ENCODE measurements at places on chromosomes 16 and 17.

- no peak for DNase-seq
Observed at GRCh38 chr17:80791758-80792284, 199.8 kb upstream of the CHMP6 start.

DNA sequence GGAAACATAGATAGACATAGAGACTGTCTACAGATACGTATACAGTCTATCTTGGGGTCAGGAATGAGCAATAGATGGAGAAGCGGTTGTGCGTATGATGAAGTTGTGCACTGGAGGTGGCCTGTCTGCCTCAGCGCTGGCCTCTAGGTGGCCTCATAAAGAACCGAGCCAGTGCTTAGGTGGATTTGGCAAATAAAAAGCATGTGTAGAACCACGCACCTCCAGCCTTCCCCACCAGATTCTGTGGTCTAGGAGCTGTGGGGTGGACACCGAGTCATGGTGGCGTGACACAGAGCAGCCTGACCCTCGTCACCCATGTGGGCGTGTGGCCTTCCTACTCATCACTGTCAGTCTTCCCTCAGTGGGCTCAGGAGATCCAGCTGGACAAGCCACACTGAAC lies 34.0 kb downstream of the PGS1 start:
- DNase-seq = no peak

DNA sequence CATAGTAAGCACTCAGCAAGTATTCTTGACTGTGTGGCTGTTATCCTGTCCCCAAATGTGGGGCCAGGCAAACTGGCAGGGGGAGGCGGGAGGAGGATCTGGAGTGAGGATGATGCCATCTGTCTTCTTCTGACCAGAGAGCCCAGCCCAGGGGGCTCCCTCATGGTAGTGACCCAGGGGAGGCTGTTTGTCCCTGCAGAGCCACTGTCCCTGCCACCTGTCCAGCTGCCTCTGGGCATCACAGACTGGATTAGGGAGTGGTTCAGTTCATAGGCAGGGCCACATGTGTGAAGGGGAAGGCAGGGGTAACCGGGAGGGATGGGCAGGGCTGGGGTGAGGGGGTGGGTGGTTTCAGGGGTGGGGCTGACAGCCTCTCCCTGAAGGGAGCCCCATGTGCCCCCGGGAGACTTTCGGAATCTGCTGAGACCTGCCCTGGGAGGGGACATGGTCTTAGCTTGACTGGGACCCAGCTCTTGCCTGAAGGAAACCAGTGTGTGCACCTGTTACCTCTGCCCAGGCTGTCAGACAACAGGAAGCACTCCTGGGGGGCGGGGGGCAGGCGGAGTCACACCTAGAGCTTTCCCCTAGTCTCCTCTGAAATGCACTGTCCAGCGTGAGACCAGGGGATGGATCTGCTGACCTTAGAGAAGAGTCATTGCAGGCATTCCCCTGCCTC lies 15.2 kb downstream of the ARHGAP23 start:
- DNase-seq = no peak

DNA sequence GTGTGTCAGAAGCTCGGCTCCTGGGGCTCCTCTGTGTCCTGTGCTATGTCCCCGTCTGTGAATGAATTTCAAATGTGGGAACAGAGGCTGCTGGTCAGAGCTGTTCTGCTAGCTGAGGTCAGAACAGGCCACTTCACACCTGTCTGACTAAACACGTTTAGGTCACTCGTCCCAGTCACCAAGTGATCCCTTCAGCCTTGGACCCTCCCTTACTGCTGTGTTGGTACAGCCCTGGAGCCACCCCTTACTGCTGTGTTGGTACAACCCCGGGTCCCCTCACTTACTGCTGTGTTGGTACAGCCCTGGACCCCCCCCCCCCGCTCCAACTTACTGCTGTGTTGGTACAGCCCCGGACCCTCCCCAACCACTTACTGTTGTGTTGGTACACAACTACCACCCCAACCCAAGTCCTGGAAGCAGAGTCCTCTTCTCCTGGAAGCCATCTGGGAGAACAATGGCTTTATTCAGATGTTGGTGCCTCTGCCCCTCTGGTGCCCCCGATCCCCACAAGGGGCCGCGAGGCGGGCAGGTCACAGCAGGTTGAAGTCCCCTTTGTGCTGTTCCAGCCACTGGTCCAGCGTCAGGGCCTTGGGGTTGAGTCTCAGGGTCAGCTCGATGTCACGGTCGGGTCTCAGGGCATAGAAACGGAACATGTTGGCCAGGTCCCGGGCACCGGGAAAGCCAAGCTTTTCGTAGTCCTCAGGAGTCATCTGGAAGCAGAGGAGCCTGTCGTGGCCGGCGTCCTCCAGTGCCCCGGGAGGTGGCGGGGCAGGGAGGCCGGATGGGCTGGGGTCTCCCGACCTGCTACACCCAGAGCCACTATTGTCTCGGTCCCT lies 13.0 kb downstream of the NMRAL1 start:
- no peak for DNase-seq

GRCh38 chr16:68737046-68737729 lies at the start of gene CDH1:
Gene CDH1, plus strand, starts transcription at chr16:68737292. Its CDS starts 124 bp downstream, at chr16:68737416.
- DNase-seq = no peak

DNA sequence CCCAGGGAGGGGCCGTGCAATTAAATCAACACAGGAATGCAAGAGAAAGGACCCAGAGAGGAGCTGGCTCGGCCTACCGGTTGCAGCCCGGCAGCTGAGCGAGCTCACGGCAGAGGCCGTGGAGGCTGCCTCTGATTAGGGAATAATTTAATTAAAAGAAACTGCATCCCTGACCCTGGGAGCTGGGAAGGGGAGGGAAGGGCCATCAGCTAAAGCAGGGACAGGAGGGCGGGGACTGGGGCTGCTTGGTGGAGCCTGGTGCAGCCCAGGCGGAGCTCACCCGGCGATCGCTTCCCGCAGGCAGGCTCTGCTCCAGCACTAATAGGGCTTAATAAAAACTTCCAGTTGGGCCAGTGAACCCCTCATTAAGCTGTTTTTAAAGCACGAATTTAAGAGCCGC lies 43.4 kb downstream of the LMF1 start:
- DNase-seq = peak; percentile 80

- DNase-seq = no peak
Observed at GRCh38 chr17:58358408-58359172, 6.6 kb upstream of the SUPT4H1 start.

DNA sequence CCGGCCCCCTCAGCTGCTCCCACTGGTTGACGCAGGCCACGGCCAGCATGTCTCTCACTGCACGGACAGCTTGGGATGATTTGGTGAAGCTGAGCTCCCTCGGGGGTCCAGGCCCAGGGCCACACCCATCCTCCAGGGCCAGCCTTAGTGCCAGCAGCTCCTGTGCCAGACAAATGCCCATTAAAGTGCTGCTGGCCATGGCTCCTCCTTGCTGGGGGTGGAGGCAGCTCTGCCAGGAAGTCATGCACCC lies 2.5 kb downstream of the TRIM47 start:
- no peak for DNase-seq

- DNase-seq = no peak
Observed at GRCh38 chr16:9372934-9373890, 281.8 kb downstream of the HAPSTR1 start.

DNA sequence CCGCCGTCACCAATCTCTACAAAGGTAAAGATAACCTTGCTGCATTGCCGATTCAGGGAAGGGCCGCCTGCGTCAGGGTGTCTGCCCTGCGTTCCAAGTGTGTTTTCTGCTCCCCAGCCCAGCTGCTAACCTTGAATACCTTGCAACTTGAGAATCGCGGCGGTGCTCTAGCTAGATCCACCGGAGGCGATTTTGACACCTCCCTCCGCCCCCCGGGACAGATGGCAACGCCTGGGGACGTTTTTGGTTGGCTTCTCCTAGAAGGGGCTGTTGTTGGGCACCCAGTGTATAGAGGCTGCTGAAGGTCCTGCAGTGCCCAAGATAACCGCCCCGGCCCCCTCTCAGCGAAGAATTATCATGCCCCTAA lies 1.5 kb downstream of the HAPSTR1 start:
- DNase-seq = peak; percentile 18

DNA sequence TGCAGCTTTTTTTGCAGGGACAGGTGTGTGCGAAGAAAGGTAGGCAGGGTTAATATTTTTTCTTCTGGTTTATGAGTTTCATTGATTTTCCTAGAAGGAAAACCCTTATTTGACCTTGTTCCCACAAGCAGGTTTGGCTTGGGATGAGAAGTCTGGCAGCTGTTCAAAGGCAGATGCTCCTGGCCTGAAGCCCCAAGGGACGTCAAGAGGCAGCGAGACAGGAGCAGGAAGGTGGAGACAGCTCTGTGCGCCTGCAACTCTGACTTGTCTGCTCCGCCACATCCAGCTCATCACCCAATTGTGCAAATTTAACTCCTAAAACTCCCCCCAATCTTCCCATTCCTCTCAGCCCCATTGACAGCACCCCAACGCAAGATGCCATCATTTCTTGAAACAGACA lies 136.8 kb upstream of the XYLT1 start:
- peak; percentile 47 for DNase-seq

GRCh38 chr17:50853015-50853615 lies 13.0 kb downstream of the TOB1 start:
- DNase-seq = no peak

GRCh38 chr17:80482058-80482318 lies 5.6 kb upstream of the NPTX1 start:
- DNase-seq = no peak

GRCh38 chr17:2214047-2214928 lies 89.3 kb downstream of the SMG6 start:
- no peak for DNase-seq

- DNase-seq = no peak
Observed at GRCh38 chr16:77062878-77063675, 127.9 kb upstream of the MON1B start.

- DNase-seq = no peak
Observed at GRCh38 chr17:67109111-67109510, 64.8 kb downstream of the CACNG1 start.
